Mesenchymal stem cell (in vitro differentiated cells and primary cell): ENCODE measurements at places on chromosomes 7 and 10.

DNA sequence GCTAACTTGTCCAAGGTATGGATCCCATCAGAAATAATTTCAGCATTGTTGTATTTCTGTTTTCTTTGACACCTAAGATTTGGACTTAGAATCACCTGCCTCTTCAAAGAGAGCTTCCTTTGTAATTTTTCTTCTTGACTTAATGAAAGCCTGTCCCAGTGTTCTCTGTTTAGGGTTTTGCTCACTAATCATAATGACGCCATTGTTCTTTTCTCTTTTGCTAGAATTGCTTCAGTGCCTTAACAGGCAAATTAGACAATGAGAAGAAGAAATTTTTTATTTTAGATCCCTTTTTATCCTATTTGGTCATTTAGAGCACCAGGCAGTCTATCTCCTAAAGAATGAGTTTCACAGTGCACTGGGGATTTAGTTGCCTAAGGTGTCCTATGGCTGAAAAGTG is 128.5 kb downstream of the SND1 start:
- no peak for DNase-seq

DNA sequence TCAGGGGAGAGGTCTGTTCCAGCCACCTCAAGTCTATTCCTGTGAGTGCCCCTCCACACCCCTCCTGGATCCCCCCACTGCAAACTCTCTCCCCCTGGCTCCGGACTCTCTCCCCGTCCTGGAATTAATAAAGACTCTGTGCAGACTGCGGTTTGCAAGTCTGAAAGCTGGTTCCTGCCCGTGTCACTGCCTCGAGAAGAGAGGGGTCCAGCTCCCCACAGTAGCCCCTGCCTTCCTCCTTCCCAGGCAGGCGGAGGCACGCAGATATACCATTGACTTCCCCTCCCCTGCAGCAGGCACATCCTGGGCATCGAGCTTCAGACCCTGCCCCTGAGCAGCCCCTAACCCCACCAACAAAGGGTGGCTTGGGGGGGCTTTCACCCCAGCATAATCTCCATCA is 2.2 kb upstream of the ELN start:
- no peak for DNase-seq

- peak; percentile 8 for DNase-seq
Observed at GRCh38 chr7:25180946-25181345, 47.3 kb downstream of the NPVF start.

DNA sequence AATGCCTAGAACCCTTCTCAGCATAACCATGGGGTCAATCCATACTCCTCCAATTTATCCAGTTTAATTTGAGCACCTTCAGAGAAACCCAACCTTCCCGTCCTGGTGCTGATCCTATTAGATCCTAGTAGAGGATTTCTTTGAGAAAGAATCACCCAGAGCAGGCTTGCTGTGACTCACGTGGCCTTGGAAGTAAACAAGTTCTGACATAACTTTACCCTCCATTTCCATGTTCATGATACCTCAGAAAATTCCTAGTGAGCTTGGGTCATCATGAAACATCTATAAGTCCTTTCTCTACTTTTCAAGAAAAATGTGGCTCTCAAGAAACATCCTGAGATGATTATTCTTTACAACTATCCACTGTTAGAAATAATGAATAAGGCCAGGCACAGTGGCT is 71.7 kb downstream of the PRLHR start:
- DNase-seq, result no peak

GRCh38 chr10:3803927-3804741 is 19.1 kb upstream of the KLF6 start:
- peak; percentile 90 for DNase-seq
